ENCODE measurements at places on chromosomes 12 and 14. TPM values are rescaled to one million over a fixed set of nuclear protein-coding genes. Genes with fewer than 3 reads are reported as not detected.
A peak's percentile ranks its signal among the peaks of the same experiment; 100 is the strongest.

DNA sequence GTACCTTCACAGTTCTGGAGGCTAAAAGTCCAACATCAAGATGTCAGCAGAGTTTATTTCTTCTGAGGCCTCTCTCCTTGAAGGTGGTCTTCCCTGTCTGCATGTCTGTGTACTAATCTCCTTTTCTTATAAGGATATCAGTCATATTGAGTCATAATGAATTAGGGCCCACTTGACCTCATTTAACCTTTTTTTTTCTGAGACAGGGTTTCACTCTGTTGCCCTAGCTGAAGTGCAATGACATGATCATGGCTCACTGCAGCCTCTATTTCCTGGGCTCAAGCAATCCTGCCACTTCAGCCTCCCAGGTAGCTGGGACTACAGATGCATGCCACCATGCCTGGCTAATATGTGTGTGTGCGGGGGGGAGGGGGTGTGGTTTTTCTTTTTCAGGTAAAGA is 41.7 kb downstream of the PPM1H start:
- no peak for DNase-seq

GRCh38 chr12:30988086-30988485 is 61.5 kb downstream of the TSPAN11 start:
- DNase-seq, result no peak

GRCh38 chr12:117067016-117067415 is 32.2 kb downstream of the TESC start:
- no peak for DNase-seq

- DNase-seq, result peak; percentile 29
These were observed 6.1 kb upstream of the PSMA3 start for GRCh38 chr14:58238252-58239243.

SAMD15 gene
- total RNA-seq, result 0.81 TPM

RNASE7 gene
- not detected for total RNA-seq

KRT3 gene
- not detected for total RNA-seq

HOXC6 gene
- total RNA-seq, result not detected

TOMM20L gene
- total RNA-seq, result 0.27 TPM

All from hematopoietic multipotent progenitor cell (in vitro differentiated cells).